T-helper 2 cell treated with Interferon-gamma antibody and Interleukin-4, amounts not matched to agents 100 ng/mL and 5 ng/mL, for 36 hours (primary cell): ENCODE measurements at places on chromosomes 2 and 18. TPM values are rescaled to one million over a fixed set of nuclear protein-coding genes. Genes with fewer than 3 reads are reported as not detected.

The ABCG5 gene
- total RNA-seq = not detected in 2 replicates

The GNLY gene
- 17.8 and 18.1 TPM in 2 replicates for total RNA-seq

The TBR1 gene
- total RNA-seq = 0.05 TPM in 2 replicates

The COL4A3 gene
- total RNA-seq = not detected in 2 replicates
